ENCODE measurements at places on chromosomes 5 and 9. TPM values are rescaled to one million over a fixed set of nuclear protein-coding genes. Genes with fewer than 3 reads are reported as not detected.

WDR31 gene
- total RNA-seq = 1.3 TPM

JMY gene
- total RNA-seq = 3.3 TPM

SLC23A1 gene
- total RNA-seq = 0.91 TPM

C9orf153 gene
- 0.14 TPM for total RNA-seq

ATP6V0E1 gene
- 318 TPM for total RNA-seq

PPP3R2 gene
- not detected for total RNA-seq

PRUNE2 gene
- not detected for total RNA-seq

C7 gene
- not detected for total RNA-seq

N4BP3 gene
- total RNA-seq = 1.1 TPM

TENT4A gene
- 24.9 TPM for total RNA-seq

PLPPR1 gene
- total RNA-seq = not detected

KCNT1 gene
- total RNA-seq = not detected

TRIM14 gene
- total RNA-seq = 12.0 TPM

GCNT4 gene
- total RNA-seq = 0.33 TPM

ARL14EPL gene
- not detected for total RNA-seq

LHX3 gene
- total RNA-seq = 0.14 TPM

SH3GL2 gene
- not detected for total RNA-seq

TGFBI gene
- 1,751 TPM for total RNA-seq

ANKRD20A1 gene
- 1.8 TPM for total RNA-seq

KCNN2 gene
- not detected for total RNA-seq

ANKDD1B gene
- 0.14 TPM for total RNA-seq

TRPM3 gene
- not detected for total RNA-seq

ORM2 gene
- total RNA-seq = not detected

LCN9 gene
- not detected for total RNA-seq

PCDHGB3 gene
- 0.12 TPM for total RNA-seq

ANKRD34B gene
- 0.25 TPM for total RNA-seq

ARPC5L gene
- 74.0 TPM for total RNA-seq

NSG2 gene
- not detected for total RNA-seq

SLC36A3 gene
- not detected for total RNA-seq

TAF11L5 gene
- total RNA-seq = not detected

ENC1 gene
- total RNA-seq = 6.8 TPM

LURAP1L gene
- total RNA-seq = 21.8 TPM

C5orf52 gene
- not detected for total RNA-seq

PKD2L2 gene
- total RNA-seq = not detected

ADAMTS19 gene
- total RNA-seq = not detected

GDNF gene
- not detected for total RNA-seq

TPPP gene
- total RNA-seq = 5.7 TPM

LRRC8A gene
- 64.4 TPM for total RNA-seq

GNAQ gene
- total RNA-seq = 19.2 TPM

ERCC8 gene
- 12.7 TPM for total RNA-seq

NPM1 gene
- total RNA-seq = 3,458 TPM

STPG3 gene
- total RNA-seq = not detected

GALNT12 gene
- 5.2 TPM for total RNA-seq

MARCOL gene
- not detected for total RNA-seq

RFESD gene
- total RNA-seq = 2.5 TPM

BTNL3 gene
- total RNA-seq = not detected

IFNA21 gene
- total RNA-seq = not detected

GABRG2 gene
- not detected for total RNA-seq

SLC34A1 gene
- total RNA-seq = not detected

NUTM2G gene
- total RNA-seq = not detected

LHX2 gene
- total RNA-seq = 5.0 TPM

All from A549 treated with ZK216348 at 1 μM for 4 hours (cell line).